ENCODE measurements at places on chromosomes 4 and X.

DNA sequence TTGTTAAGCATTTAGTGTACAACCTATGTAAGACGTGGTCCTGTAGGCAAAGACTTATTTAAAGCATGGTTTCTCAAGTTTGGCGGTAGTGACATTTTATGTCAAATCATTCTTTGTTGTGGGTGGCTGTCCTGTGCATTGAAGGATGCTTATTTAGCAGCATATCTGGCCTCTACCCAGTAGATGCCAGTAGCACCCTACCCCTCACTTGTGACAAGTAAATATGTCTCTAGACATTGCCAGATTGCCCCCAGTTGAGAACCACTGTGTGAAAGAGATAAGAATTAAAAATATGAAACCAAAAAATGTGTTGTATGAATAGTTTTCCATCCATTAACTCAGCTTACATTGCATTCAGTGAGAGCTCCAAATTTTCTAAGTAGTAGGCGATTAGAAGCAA lies 25.5 kb downstream of the MMAA start:
- no peak for DNase-seq

DNA sequence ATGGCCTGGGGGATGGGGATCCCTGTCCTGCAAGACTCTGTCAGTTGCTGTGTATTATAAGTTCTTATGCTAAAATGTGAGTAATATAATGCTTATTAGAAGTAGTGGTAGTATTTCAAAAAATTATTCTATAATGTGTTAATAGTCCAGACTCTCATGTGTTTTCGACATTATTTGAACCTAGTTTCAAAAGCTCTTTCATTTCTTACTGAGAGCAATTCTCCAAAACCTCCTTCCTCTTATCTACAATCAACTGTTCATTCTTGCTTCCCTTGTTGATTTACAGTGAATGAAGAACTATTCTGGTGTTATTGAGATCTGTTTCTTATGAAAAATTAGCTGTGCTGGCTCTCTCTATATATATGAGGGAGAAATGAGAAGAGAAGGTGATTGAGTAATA lies 32.9 kb upstream of the PTPN13 start:
- DNase-seq, result no peak

GRCh38 chrX:149280011-149280410 lies 225.1 kb downstream of the IDS start:
- no peak for DNase-seq

GRCh38 chr4:146134761-146135445 lies 40.6 kb upstream of the LSM6 start:
- DNase-seq, result peak; percentile 3

DNA sequence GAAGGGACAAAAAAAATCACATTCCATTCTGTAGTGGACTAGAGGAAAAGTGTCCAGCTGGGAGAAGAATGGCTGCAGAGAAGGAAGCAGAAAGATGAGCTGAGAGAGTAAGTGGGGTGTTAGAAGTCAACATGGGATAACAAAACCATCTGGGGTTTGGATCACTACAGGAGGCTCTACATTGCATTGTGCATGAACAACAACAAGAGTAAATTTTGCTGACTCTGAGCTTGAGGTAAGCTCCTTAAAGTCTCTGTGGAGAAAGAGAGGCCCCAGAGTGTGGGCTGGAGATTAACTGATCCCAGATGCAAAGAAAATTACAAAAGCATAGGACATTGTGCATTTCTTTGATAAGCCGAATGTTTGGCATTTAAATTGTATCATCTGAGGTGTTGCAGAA lies 128.9 kb downstream of the UGT8 start:
- DNase-seq, result no peak

DNA sequence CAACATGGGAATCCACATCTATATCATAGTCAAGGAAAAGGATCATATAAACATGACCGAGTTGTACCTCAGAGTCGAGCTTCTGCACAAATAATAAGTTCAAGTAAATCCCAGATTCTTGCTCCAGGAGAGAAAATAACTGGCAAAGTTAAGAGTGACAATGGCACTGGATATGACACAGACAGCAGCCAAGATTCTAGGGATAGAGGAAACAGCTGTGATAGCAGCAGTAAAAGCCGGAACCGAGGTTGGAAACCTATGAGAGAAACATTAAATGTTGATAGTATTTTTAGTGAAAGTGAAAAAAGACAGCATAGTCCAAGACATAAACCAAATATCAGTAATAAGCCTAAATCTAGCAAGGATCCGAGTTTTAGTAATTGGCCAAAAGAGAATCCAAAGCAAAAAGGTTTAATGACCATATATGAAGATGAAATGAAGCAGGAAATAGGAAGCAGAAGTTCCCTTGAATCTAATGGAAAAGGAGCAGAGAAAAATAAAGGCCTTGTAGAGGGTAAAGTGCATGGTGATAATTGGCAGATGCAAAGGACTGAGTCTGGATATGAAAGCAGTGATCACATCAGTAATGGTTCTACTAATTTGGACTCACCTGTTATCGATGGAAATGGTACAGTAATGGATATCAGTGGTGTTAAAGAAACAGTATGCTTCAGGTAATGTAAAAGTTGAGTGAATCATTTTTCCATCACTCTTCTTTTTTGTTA lies 50.4 kb downstream of the FABP2 start:
- DNase-seq, result no peak

DNA sequence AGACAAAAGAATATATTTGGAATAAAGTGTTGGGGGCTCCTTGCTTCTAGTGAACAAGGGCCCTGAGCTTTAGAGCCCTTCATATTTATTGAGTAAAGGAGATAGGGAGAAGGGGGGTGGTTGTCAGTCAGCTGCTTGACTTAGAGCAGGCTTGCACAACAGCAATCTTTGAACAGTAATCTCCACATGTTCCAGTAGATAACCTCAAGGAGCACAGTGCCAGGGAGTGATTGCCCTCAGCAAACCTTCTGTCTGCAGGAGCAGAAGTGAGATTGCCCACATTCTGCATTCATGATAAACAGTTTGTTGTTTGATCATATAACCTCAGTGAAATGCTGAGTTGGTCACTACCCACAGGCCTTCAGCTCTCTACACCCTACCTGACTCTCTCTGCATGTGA lies 205.8 kb upstream of the CXCL13 start:
- no peak for DNase-seq

DNA sequence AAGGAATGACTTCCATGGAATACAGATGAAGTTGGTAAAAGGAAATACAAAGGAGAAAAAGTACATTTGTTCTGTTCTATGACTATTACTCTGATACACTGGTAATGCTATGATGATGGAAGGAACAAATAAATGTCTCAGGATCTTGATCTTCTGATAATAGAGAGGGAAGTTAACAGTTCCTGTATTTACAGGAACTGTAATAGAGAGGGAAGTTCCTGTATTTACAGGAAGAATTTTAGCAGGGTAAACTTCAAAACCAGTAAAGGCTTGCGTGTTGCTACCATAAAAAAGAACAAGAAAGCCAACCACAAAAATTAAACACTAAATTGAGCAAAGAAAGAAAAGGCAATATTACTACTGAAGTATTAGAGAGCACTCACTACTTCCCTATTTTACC lies 91.7 kb upstream of the HPGD start:
- DNase-seq, result no peak

DNA sequence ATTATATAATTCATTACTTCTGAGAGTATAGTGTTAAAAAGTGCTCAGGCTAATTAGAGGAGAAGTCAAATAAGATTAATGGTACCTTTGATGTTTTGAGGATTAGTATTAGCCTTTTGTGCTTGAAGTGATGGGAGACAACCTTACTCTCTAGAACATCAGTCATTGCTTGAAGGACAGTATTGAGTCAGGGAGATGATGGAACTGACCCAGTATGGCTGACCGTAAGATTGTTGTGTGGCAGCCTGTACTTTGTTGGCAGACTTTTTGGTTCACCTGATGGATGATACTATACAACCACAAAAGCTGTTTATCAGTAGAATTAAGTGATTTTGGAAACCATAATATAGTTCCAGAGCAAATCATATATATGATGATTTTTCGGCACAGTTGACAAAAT lies 9.9 kb downstream of the OGT start:
- DNase-seq, result no peak

- DNase-seq, result no peak
Measured at GRCh38 chr4:136754810-136755530, 777.3 kb downstream of the PCDH18 start.

GRCh38 chr4:79574741-79575451 lies 166.9 kb upstream of the GK2 start:
- DNase-seq, result no peak

- DNase-seq, result peak; percentile 62
Measured at GRCh38 chr4:147198411-147199051, 252.9 kb upstream of the TTC29 start.

- DNase-seq, result no peak
Measured at GRCh38 chrX:68438575-68438974, 5.3 kb upstream of the OPHN1 start.

DNA sequence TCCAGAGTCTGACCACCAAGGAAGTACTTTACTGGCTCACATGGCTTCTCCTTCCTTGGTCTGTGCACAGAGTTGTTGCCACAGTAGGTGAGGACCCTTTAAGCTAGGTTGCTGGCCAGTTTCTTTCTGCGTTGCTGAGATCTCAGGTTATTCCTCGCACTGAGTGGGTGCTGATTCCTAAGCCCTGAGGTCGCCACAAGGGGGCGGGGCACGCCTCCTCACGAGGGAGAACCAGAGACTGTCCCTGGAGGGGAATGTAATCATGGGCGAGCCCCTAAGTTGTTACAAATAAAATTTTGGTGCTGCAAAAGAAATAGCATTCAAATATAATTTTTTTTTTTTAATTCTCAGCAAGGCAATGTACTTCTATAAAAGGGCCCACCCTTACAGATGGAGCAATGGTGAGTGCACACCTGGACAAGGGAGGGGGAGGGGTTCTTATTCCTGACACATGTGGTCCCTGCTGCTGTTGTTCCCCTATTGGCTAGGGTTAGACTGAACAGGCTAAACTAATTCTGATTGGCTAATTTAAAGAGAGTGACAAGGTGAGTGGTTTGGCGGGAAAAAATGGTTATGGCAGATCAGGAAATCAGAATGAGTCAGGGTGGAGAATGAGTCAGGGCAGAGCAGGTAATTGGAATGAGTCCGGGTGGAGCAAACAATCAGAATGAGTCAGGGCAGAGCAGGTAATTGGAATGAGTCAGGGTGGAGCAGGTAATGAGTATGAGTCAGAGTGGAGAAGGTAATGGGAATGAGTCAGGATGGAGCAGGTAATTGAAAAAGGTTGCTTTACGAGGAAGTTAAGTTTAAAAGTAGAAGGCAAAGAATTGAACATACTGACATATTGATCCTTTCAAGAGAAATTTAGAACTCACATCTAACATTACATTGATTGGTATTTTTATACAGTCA lies 107.5 kb downstream of the VSIG4 start:
- DNase-seq, result no peak

- DNase-seq, result peak; percentile 53
Measured at GRCh38 chrX:115679460-115679859, 118.5 kb downstream of the PLS3 start.

- DNase-seq, result no peak
Measured at GRCh38 chrX:19647731-19648588, 132.7 kb upstream of the MAP3K15 start.

DNA sequence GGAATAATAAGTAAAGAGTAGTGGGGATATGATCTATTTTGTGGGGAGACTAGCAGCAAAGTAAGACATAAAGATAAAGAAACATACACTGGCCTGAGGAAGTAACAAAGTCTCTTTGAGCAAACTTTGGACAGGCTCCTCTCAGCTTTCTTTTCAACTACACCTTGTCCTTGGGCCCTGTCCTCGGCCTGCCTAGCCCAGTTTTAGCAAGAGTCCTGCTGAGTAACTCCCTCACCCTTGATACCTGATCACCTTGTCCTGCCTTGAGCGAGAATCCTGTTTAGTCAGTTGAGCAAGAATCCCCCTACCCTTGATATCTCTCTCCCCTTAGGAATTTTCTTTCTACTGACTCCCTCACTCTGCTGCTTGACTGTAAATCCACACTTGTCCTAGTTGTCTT lies 11.5 kb downstream of the HNRNPH2 start:
- DNase-seq, result no peak

GRCh38 chrX:150163221-150163930 lies 199.7 kb upstream of the MAMLD1 start:
- DNase-seq, result no peak

DNA sequence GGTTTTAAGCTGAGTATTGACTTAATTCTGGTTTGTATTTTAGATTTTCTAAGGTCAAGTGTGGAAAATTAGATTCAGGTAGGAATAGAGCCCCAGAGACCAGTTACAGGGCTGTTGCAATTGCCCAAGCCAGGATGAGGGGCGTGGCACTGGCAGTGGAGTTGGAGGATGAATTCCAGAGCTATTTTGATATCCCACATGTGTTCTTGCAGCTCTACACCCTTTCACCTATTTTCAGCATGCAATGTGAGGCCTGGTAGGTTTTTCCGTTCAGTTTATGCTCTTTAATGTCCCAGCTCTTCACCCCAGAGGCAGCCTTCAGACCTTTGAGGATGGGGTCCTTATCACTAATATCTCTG lies 17.9 kb upstream of the OGT start:
- DNase-seq, result no peak

GRCh38 chr4:39154009-39154408 lies 28.3 kb upstream of the WDR19 start:
- DNase-seq, result no peak

DNA sequence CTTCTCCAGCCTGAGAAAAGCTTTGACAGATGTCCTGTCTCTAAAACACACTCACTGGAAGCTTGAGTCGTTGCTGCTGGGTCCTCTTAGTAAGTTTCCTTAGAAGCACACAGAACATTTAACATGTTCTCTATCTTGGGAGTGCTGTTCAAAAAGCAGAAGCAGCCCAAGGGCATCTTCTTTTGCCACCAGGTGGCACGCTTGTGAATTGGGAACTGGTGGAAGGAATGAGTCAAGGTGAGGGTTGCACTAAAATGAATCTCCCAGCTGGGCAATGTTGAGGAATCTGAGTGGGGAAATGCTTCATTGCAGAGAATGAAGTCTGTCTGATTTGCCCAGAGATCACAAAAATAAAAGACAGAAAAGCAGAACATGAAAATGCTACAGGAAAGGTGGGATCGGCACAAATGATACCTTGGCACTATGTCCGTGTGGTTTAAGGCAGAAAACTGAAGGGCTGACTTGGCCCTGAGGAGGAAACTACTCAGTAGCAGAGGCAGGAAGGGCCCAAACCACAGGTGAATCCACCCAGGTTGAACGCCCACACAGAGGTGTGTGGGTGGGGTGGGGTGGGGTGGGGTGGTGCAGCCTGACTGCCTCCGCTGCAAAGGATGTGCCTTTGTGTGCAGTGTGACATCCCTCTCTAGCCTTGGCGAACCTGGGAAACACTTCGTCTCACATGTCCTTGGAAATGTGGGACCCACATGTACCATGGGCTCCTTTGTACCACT lies 26.0 kb downstream of the KIT start:
- DNase-seq, result peak; percentile 31

DNA sequence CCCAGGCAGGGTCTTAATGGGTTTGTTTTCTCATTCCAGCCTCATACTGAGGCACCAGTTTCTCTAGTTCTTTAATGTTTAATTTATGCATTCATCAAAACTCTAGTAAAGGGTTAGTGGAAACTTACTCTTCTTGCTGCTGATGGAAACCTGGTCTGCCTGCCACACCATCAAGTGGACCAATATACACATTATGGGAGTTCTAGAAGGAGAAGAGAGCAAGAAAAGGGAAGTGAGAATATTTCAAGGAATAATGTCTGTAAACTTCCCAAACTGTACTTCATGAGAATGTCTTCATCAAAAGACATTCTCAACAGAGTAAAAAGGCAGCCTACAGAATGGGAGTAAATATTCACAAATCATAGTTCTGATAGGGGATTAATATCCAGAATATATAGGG lies 20.9 kb upstream of the DHX15 start:
- DNase-seq, result no peak
